ENCODE measurements at places on chromosomes 11 and 22. TPM values are rescaled to one million over a fixed set of nuclear protein-coding genes. Genes with fewer than 3 reads are reported as not detected.

CHRDL2 gene
- not detected for total RNA-seq

TCN2 gene
- total RNA-seq, result 1.7 TPM

NAALADL1 gene
- total RNA-seq, result 0.47 TPM

DNA sequence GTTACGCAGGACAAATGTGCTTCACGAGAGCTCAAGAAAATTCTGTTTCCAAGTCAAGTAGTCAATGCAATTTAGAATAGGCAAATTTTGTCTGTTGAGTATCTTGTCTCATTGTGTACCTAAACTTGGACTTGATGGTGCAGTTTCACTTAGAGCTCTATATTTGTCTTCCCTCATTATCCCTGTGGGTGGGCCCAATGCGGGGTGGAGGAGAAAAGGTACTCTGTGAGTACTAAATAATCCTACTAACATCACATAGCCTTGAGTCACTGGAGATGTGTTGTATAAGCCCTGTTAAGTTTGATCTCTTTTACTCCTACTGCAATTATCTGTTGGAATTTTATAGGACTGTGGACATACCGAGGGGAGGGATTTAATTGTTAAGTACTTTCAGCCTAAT is 331.2 kb downstream of the METTL15 start:
- H3K36me3 ChIP-seq, result no peaks in the 10 kb centered on the region
- no peaks in the 10 kb centered on the region for H3K27me3 ChIP-seq
- no peaks in the 10 kb centered on the region for H3K4me1 ChIP-seq
- DNase-seq, result no peak

DNA sequence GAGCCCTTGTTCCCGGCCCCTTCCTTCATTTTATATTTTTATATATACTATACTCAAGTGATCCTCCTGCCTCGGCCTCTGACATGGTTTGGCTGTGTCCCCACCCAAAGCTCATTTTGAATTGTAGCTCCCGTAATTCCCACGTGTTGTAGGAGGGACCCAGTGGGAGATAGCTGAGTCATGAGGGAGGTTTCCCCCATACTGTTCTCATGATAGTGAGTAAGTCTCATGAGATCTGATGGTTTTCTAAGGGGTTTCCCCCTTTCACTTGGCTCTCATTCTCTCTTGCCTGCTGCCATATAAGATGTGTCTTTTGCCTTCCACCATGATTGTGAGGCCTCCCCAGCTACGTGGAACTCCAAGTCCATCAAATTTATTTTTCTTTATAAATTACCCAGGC is 7.2 kb upstream of the ZNF280A start:
- DNase-seq, result no peak
- no peaks in the 10 kb centered on the region for H3K36me3 ChIP-seq
- H3K27me3 ChIP-seq, result peaks cover 15% of the 10 kb centered on the region
- H3K27ac ChIP-seq, result no peak overlapping the region
- H3K4me3 ChIP-seq, result no peak overlapping the region
- H3K4me1 ChIP-seq, result no peaks in the 10 kb centered on the region

DNA sequence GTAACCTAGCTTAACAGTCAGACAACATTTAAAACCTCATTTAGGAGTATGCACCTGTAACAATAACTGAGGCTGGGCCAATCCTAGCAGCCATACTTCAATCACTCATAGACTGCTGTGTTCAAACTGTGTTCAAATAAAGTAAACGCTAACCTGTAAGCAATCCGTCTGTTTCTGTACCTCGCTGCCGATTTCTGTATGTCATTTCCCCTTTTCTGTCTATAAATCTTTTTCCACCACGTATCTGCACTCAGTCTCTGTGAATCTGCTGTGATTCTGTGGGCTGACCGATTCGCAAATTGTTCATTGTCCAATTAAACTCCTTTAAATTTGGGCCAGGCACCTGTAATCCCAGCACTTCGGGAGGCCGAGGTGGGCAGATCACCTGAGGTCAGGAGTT is 12.3 kb downstream of the APOBEC3H start:
- H3K27ac ChIP-seq, result no peak overlapping the region
- no peak for DNase-seq
- no peaks in the 10 kb centered on the region for H3K27me3 ChIP-seq
- peaks cover 7% of the 10 kb centered on the region for H3K4me1 ChIP-seq
- H3K4me3 ChIP-seq, result no peak overlapping the region
- no peaks in the 10 kb centered on the region for H3K36me3 ChIP-seq

Data from PC-3 (cell line).